ENCODE measurements at places on chromosomes 3 and 15.

GRCh38 chr3:118792191-118792590 lies 242.5 kb downstream of the IGSF11 start:
- no peak for DNase-seq

DNA sequence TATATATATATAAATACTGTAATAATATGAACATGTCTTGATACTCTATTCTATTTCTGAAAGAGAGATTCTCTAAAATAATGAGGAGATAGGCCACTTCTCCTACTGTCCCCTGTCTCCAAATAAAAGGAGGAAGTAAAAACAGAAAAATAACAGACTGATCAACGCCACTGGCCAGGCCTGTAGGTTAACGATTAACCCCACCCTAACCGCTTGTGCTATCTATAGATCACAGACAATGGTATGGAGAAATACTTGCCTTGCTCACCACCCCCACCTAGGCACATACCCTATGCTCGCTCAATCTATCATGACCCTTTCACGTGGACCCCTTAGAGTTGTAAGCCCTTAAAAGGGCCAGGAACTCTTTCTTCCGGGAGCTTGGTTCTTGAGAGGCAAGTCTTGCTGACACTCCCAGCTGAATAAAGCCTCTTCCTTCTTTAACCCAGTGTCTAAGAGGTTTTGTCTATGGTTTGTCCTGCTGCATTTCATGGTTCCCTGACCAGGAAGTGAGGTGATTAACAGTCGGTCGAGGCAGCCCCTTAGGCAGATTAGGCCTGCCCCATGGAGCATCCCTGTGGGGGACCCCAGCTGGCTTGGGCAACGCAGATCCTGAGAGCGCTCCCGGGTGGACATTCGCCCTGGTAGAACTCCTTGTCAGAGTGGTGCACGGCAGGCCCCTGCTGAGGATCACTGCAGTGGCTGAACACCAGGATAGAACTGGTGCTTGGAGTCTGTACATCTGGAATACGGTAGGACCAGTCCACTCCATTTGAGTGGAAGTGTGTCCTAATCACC lies 521.8 kb upstream of the CNTN3 start:
- DNase-seq: no peak

DNA sequence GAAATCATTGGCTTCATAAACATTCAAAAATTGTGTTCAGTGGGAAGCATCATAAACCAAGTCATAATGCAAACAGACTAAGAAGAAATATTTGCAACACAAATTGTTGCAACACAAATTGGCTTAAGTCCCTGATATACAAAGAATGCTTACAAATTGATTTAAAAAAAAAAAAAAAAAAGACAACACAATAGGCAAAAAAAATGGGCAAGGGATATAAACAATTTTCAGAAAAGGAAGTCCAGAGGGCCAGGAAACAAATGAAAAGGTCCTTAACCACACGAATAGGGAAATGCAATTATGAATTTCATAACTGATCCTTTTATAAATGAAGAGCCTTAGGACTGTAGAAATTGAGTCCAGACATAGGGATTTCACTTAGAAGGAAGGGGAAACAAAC lies 98.9 kb downstream of the LRRK1 start:
- no peak for DNase-seq

DNA sequence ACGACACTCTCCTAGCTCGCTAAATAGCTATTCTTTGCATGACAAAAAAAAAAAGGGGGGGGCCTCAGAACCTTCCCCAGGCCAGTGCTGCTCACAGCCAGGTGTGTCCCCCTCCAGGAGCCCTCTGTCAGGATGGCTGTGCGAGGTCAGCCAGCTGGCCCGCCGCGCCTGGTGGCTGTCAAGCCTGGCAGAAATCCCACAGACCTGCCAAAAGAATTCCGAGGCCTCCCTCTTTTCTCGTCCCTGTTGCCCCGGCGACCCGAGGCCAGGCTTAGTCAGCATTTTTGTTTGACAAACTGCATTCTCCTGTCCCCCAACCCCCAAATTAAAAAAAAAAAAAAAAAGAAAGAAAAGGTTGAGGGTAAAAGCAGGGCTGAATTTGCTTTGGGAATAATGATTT lies 61.9 kb downstream of the TM4SF4 start:
- no peak for DNase-seq

GRCh38 chr3:12902181-12902999 lies 61.0 kb upstream of the RPL32 start:
- DNase-seq: no peak

GRCh38 chr3:53293867-53294266 lies 38.0 kb upstream of the TKT start:
- no peak for DNase-seq

GRCh38 chr15:85727068-85727467 lies 67.7 kb downstream of the KLHL25 start:
- DNase-seq: no peak

DNA sequence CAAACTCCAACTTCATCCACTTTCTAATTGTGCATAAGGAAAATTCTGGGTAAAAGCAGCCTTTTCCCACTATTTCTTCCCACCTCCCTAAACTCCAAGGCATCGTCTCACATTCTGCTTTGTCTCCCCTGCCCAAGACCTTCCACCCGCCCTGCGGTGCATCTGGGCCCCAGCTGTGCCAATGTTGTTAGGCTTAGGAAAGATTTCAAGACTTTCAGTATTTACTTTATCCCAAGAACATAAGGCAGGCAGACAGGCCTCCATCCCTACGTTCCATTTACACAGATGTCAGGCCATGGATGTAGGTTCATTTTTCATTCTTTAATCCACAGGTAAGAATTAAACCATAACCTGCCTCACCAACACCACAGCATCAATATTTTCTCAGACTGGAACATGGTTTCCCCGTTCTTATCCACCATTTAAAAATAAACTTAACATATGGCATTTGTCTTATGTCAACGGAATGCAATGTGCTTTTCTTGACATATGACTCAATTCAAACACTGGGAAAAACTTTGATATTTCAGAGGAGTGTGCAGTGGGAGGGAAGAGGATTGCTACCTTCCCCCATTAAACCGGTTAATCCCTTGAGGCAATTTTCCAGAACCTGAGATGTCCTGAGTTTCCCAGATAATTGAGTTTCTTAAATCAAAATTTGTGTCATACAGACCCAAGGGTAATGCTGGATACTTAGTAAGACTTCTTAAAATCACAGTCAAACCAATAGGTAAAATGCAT lies 238.0 kb upstream of the LRIG1 start:
- no peak for DNase-seq

- DNase-seq: no peak
Observed at GRCh38 chr3:7333125-7333524, 472.2 kb downstream of the GRM7 start.

DNA sequence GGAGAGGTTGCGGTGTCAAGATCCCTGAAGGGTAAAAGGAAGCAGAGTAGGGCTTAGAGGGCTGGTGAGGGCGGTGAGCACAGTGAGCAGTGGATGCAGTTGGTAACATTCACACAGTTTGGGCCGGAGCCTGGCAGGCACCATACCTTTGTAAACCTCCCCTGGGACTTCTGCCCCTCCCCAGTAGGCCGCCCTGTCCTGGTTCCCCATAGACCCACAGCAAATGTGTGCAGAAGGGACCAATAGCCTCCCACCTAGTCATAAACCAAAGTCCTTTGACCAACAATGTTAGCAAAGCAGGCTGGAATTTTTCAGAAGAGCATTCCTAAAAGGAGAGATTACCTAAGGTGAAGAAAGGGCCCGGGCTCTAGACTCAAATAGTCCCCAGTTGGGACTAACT lies 1.7 kb upstream of the PHGR1 start:
- no peak for DNase-seq

- no peak for DNase-seq
Observed at GRCh38 chr3:49638445-49638844, 35.7 kb upstream of the APEH start.

DNA sequence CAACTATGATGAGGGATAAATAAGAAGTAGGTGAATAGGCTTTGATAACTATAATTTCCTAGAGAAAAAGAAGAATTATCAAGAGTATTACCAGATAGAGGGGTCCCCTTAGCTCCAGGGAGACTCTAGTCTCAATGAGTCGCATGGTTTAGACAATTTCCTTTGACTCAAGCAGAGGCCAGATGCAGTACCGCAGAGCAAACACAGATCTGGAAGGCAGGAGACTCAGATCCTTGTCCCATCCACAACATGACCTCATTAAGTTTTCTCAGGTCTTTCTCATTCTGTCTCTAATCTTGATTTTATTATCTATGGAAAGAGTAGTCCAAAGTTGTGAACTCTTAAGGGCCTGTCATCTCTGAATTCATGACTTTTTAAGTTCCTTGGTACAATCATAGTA lies 987.9 kb downstream of the NTRK3 start:
- DNase-seq: no peak

GRCh38 chr15:59290295-59291212 lies 82.1 kb downstream of the MYO1E start:
- DNase-seq: no peak

DNA sequence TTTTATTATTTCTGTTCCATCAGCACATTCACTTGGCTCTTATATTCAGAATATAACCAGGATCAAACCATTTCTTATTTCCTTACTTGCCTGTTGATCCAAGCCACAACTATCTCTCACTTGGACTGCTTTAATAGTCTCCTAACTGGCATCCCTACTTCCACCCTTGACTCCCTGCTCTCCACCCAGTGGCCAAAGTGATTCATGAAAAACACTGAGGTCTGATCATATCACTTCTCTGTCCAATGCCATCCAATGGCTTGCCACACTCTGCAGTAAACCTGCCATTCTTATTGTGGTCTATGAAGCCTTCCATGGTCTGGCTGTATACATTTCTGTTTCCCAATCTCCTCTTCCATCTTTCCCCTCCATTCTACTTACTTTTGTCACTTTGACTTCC lies 576.1 kb downstream of the PDCD6IP start:
- no peak for DNase-seq

DNA sequence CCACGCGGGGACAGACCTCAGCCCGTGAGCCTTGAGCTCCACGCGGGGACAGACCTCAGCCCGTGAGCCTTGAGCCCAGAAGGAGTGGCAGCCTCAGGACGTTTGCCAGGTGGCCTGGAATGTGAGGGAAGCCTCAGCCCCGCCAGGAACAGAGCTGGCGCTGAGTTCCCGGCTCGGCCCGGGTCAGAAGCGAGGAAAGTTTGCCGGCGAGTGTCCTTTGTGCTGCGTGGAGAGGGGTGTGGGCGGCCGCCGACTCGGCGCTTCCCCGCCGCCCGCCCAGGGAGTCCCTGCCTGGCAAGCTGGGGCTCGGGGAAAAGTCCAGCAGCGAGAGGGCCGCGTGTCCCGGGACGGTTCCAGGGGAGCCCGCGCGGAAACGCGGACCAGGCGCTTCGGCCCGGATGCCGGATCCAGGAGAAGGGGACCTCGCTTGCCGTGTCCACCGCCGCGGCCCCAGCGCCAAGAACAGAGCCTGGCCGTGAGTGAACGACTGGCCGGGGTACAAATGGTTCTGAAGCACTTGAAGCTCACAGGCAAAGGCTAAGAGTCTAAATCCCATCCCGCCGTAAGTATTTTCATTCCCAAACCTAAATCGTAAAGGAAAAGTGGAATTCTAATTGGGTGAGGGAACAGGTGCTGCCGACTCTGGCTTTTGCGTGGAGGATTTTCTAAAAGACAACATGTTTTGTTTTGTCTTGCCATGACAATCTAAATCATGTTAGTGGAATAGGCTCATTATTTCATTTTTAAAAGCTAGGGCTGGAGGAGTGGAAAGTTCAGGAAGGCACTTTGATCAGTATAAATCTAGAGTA lies 1.7 kb downstream of the LRRN1 start:
- no peak for DNase-seq

- DNase-seq: no peak
Observed at GRCh38 chr15:76585576-76585897, 249.0 kb downstream of the ISL2 start.

DNA sequence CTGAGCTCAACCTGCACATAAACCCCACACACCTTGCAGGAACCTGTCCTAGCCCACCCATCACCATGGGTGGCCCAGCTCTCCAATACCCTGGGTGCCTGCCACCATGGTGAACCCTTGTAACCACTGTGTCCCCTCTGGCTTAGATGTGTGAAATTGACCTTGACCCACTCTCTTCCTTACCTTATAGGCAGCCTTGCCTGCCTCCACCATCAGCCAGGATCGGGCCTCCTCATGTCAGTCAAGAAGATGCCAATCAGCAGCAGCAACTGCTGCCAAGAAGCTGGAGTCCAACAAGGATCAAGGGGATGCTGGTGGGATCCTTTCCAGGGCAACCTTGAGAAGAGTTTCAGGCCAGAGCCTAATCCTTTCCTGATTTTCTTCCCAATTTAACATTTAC lies 8.8 kb upstream of the CYP11A1 start:
- DNase-seq: no peak

GRCh38 chr3:134765468-134765867 lies 29.6 kb upstream of the EPHB1 start:
- DNase-seq: no peak

- DNase-seq: no peak
Observed at GRCh38 chr3:47612178-47612577, 33.5 kb upstream of the CSPG5 start.

DNA sequence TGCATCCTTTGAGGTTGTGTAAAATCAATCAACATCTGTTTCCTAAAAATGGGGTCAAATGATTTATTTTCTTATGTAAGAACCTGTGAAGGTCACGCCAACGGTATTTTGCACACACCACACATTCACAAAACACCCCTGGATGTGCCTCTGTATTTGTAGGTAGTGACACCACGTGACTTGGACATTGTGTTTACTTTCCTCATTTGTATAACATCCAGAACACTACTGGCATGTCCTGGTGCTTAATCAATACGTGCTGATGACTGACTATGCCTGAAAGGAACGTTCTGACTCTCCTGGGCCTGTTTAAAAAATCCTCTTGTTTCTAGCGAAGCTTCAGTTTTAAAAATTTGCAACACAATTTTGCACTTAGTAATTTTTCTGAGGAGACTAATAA lies 3.4 kb upstream of the TAFA4 start:
- no peak for DNase-seq

DNA sequence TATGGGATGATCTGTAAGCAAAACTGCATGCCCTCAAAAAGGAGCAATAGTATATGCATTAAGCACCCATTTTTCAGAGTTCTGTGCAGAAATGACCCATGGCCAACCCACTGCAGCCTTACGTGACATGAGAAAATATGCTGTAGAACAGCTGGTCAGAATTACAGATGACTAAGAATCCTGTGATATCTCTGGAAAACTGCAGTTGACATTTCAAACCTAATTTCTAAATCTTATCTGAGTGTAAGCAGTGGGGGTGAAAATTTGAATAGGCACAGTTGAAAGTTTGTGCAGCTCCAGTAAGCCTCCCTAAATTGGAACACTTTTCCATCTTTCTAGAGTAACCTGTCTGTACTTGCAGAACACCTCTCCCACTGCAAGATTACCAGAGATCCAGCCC lies 28.7 kb upstream of the COL6A6 start:
- DNase-seq: no peak

DNA sequence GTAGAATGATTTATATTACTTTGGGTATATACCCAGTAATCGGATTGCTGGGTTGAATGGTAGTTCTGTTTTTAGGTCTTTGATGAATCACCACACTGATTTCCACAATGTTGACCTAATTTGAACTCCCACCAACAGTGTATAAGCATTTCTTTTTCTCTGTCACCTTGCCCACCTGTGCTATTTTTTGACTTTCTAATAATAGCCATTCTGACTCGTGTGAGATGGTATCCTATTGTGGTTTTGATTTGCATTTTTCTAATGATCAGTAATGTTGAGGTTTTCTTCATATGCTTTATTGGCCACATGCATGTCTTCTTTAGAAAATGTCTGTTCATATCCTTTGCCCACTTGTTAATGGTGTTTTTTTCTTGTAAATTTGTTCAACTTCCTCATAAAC lies 340.8 kb downstream of the PLOD2 start:
- DNase-seq: no peak

Measured in NCI-H1436 treated with DMSO at 0.1 percent for 48 hours (cell line).